Naive B cell (primary cell): ENCODE measurements at places on chromosomes 2 and 18.

DNA sequence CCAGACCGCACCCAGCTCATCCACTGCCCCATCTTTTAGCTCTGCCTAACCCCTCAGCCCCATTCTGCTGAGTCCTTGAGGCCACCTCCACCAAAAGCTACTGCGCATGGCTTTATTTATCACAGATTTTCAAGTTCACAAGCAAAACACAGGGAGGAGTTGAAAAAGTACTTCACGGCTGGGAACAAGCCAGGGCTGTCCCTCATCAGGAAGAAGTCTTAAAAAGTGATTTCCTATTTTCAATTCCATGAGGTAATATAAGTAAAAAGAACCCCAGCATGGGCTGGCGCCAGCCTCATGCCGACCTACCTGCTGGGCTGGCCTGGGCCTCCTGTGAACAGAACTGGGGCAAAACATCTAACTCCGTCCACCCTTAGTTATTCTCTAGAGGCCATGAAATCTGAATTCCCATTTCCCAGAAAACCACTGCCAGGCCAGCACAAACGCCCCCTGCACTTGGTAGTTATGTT is 69.0 kb downstream of the POLR1A start:
- DNase-seq, result no peak
- H3K4me3 ChIP-seq, result peak overlapping the region; percentile 90
- H3K36me3 ChIP-seq, result no peaks in the 10 kb centered on the region
- peaks cover 58% of the 10 kb centered on the region for H3K4me1 ChIP-seq

GRCh38 chr2:187220071-187220470 is 228.0 kb downstream of the CALCRL start:
- no peak for DNase-seq
- H3K4me1 ChIP-seq, result no peaks in the 10 kb centered on the region
- no peak overlapping the region for H3K27ac ChIP-seq
- no peak overlapping the region for H3K4me3 ChIP-seq

DNA sequence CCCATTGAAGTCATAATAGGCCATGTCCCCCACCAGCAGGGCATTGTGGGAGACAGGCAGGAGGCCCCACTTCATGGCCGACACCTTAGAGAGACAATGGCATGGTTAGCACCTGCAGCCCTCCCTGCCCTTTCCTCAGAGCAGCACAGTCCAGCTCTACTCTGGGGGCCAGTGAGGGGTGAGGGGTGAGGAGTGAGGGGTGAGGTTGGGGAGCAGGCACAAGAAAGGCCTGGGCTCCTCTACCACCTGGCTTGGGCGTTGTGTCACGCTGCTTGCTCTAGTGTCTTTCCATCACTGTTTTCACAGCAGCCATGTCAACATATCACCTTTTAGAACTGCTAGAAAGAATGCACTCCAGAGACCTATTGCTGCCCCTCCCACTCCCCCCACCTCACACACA is 77.2 kb downstream of the ADD2 start:
- peaks cover 10% of the 10 kb centered on the region for H3K27me3 ChIP-seq
- no peak overlapping the region for H3K4me3 ChIP-seq
- H3K4me1 ChIP-seq, result no peaks in the 10 kb centered on the region
- no peak overlapping the region for H3K27ac ChIP-seq
- H3K36me3 ChIP-seq, result peaks cover 42% of the 10 kb centered on the region

- H3K27me3 ChIP-seq, result peaks cover 10% of the 10 kb centered on the region
- H3K27ac ChIP-seq, result no peak overlapping the region
- no peaks in the 10 kb centered on the region for H3K36me3 ChIP-seq
- no peaks in the 10 kb centered on the region for H3K4me1 ChIP-seq
- no peak for DNase-seq
- H3K4me3 ChIP-seq, result no peak overlapping the region
Observed at GRCh38 chr18:63681449-63682340, 20.0 kb upstream of the SERPINB3 start.

- H3K36me3 ChIP-seq, result no peaks in the 10 kb centered on the region
- peaks cover 8% of the 10 kb centered on the region for H3K27me3 ChIP-seq
- H3K4me3 ChIP-seq, result no peak overlapping the region
- H3K27ac ChIP-seq, result no peak overlapping the region
- H3K4me1 ChIP-seq, result no peaks in the 10 kb centered on the region
- DNase-seq, result no peak
Observed at GRCh38 chr2:10992023-10992791, 80.5 kb downstream of the KCNF1 start.

GRCh38 chr2:188475945-188476344 is 184.3 kb downstream of the GULP1 start:
- no peak overlapping the region for H3K4me3 ChIP-seq
- H3K4me1 ChIP-seq, result no peaks in the 10 kb centered on the region
- H3K36me3 ChIP-seq, result no peaks in the 10 kb centered on the region
- DNase-seq, result no peak
- no peaks in the 10 kb centered on the region for H3K27me3 ChIP-seq

- H3K4me3 ChIP-seq, result no peak overlapping the region
- peaks cover 16% of the 10 kb centered on the region for H3K27me3 ChIP-seq
- no peak overlapping the region for H3K27ac ChIP-seq
- no peak for DNase-seq
- H3K4me1 ChIP-seq, result no peaks in the 10 kb centered on the region
Observed at GRCh38 chr2:233773854-233774253, 4.3 kb upstream of the MROH2A start.

DNA sequence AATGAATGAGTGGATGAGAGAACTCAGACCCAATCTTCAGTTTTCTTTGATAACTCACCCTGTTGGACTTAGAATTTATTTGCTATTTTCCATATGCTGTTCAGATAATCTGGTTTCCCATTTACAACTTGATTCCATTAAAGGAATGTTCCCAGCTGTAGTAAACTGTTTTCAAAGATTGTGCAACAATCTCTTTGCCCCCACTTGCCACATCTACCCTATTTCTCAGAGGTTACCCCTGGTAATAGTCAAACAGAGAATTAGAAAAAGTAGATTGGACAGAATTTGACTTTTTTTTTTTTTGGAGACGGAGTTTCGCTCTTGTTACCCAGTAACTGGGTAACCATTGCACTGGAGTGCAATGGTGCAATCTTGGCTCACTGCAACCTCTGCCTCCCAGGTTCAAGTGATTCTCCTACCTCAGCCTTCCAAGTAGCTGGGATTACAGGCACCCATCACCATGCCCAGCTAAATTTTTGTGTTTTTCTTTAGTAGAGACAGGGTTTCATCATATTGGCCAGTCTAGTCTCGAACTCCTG is 93.4 kb upstream of the SIX2 start:
- H3K27me3 ChIP-seq, result peaks cover 17% of the 10 kb centered on the region
- no peaks in the 10 kb centered on the region for H3K4me1 ChIP-seq
- H3K27ac ChIP-seq, result no peak overlapping the region
- no peak for DNase-seq
- H3K4me3 ChIP-seq, result no peak overlapping the region
- H3K36me3 ChIP-seq, result no peaks in the 10 kb centered on the region

DNA sequence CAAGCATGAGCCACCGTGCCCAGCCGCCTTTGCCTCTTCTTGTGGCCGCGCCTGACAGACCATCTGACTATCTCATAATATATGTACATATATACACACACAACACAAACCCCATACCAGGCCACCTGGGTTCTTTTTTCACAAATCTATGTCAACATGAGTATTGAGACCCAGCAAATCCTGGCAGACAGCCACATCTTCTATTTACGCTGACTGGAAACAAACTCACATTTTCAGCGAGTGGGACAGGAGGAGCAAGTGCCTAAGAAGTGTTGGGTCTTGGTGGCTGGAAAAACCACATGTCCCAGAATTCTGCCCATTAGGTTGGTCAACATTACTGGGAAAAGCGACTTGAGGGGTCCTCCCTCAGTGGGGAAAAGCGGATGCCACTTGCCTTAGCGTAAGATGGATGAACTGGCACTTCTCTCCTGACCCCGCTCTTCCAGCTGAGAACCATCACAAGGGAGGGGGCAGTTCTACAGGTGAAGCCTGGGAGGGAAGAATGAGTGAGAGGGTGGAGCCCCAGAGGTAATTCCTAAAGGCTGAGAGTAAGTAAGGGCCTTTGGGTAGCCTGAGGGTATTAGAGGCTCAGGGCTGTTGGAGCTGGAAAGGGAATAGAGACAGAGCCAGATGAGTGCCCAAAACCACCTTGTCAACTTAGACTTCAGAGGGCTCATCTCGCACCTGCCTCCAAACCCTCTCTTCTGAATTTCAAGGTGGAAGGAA is 1.9 kb downstream of the SCYGR3 start:
- no peak for DNase-seq
- peaks cover 17% of the 10 kb centered on the region for H3K4me1 ChIP-seq
- H3K27ac ChIP-seq, result no peak overlapping the region

DNA sequence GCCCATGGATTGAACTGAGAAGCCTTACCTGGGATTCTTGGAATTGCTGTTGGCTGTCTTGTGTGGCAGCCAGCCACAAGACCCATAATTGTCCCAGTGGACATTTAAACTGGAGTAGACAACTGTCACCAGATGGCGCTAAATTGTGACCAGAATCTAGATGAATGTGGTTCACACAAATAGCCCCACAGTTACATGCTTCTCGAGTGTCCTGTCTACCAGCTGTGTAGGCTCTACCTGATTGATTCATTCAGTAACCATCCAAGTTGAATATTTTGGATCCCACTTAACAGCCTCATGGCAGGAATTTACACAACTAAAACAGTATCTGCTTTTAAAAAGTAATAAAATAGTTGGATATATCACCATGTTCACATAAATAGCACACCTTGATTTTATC is 73.2 kb downstream of the MAP4K4 start:
- H3K4me3 ChIP-seq, result no peak overlapping the region
- no peaks in the 10 kb centered on the region for H3K36me3 ChIP-seq
- H3K4me1 ChIP-seq, result peaks cover 82% of the 10 kb centered on the region
- no peak overlapping the region for H3K27ac ChIP-seq
- DNase-seq, result no peak

DNA sequence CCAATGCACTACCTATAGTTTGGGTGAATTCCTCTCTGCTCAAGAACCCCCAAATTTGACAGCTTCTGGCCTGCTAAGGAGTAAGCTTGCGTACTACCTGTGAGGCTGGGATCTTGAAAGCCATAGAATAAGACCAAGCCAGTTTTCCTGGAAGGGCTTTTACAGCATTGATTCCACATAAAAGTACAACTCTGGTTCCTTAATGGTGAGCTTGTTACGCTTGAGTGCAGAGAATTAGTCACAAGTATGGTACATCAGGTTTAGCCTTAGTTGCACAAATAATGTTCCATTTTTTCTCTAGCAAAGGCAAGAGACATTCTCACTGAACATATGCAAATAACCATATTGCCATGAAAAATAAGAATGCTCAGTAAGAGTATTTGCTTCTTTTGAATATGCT is 39.1 kb upstream of the STK39 start:
- no peaks in the 10 kb centered on the region for H3K36me3 ChIP-seq
- no peak overlapping the region for H3K27ac ChIP-seq
- no peaks in the 10 kb centered on the region for H3K27me3 ChIP-seq
- H3K4me3 ChIP-seq, result no peak overlapping the region
- no peak for DNase-seq

DNA sequence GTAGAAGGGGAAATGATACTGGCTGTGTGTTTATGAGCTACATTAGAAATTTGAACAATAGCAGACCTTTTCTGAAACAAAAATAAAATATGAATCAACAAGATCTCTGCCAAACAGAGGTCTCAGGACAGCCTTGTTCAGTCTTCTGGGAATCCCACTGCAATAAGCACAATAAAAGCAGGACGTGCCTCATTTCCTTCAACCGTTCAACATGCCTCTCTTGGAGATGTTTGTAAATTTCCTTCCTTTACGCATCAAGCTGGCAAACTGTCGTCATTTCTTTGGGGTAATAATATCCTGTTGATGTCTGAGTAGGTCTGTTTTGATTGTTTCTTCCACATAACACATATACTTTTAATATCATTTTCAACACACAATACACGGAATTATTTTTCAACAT is 77.2 kb downstream of the TCF4 start:
- H3K4me3 ChIP-seq, result peak overlapping the region; percentile 59
- no peaks in the 10 kb centered on the region for H3K27me3 ChIP-seq
- H3K36me3 ChIP-seq, result no peaks in the 10 kb centered on the region
- peaks cover 48% of the 10 kb centered on the region for H3K4me1 ChIP-seq
- peak; percentile 77 for DNase-seq

DNA sequence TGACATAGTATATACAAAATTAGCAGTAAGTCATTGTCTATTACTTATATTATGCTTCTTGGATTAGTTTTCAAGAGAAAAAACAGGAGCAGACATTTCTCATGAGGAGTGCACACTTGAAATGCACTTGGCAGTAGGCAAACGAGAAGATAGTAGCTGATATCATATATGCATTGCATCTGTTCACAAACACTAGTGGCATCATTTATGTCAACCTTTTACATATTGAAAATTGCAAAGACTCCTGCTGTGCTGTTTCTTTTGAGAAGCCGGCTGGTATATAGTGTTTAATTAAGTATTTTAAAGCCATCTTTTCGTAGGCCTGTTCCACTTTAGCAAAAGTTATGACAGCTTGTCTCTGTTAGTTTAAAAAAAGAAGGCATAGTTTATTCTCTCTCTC is 58.4 kb upstream of the SLC8A1 start:
- peaks cover 5% of the 10 kb centered on the region for H3K27me3 ChIP-seq
- H3K4me3 ChIP-seq, result no peak overlapping the region
- no peaks in the 10 kb centered on the region for H3K36me3 ChIP-seq

DNA sequence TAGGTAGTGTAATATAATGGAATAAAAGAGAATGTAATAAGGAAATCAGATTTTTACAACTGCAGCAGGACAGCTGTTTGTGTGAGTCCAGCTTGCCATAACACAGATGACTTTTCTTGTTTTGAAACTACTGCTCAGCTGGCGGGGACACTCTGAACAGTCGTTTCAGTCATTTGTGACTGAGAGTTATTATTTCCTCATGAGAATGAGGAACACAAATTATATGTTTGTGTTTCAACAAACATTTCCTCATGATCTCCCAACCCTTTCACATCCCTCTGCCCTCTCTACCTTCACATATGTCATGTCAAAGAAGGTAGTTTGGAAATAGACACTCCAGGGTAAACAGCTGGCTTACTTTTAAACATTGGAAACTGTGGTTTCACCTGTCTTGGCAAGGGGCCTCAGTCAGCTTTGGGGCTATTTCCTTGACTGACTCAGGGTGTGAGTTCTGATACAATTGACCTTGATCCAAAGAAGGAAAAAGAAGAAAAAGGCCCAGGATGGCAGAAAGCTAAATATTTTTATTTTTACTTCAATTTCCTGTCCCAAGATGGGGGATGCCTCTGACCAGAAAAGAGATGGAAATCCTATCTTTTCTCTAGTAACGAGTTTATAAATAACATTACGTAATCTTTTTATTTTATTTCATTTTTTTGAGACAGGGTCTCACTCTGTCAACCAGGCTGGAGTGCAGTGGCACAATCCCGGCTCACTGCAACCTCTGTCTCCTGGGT is 593 bp downstream of the SP140L start:
- no peaks in the 10 kb centered on the region for H3K27me3 ChIP-seq
- H3K36me3 ChIP-seq, result peaks cover 31% of the 10 kb centered on the region
- H3K27ac ChIP-seq, result peak overlapping the region; percentile 100
- H3K4me1 ChIP-seq, result peaks cover 86% of the 10 kb centered on the region

- no peak overlapping the region for H3K4me3 ChIP-seq
- peaks cover 38% of the 10 kb centered on the region for H3K4me1 ChIP-seq
- H3K36me3 ChIP-seq, result no peaks in the 10 kb centered on the region
- H3K27me3 ChIP-seq, result no peaks in the 10 kb centered on the region
- H3K27ac ChIP-seq, result no peak overlapping the region
Observed at GRCh38 chr18:45026162-45026561, 345.5 kb downstream of the SETBP1 start.
